Putamen (tissue), 1 donor: ENCODE measurements at places on chromosomes 7 and 10.

DNA sequence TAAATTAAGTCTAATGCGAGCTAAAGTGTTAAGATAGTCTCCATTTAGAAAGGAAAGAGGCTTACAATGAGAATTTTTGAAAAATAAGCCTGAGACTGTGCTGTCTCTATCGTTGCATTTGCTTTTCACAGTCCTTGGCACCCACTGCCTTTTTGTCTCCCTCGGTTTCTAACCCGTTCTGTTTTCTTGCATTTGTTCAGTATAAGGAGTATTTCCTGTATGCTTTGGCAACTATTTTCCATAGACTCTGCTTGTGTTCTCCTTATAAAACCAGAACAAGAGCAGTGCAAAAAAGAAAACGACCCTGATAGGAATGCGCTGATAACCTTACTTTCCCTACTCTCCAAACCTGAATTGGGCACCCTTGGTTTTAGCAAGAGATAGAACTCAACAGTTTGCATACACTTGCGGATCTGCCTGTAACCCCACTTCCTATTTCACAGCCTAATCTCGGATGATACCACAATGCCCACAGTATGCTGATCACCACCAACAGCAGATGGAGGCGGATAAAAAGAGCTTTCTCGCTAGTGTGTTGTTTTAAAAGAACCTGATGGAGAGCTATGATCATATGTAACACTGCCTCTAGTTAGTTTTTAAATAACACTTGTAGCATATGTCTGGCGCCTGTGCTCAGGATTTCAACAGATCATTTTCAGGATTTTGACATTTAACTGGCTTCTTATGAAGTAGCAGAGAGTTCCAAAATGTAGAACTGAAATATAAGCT lies 1.6 kb upstream of the ARHGAP12 start:
- no peak for DNase-seq

DNA sequence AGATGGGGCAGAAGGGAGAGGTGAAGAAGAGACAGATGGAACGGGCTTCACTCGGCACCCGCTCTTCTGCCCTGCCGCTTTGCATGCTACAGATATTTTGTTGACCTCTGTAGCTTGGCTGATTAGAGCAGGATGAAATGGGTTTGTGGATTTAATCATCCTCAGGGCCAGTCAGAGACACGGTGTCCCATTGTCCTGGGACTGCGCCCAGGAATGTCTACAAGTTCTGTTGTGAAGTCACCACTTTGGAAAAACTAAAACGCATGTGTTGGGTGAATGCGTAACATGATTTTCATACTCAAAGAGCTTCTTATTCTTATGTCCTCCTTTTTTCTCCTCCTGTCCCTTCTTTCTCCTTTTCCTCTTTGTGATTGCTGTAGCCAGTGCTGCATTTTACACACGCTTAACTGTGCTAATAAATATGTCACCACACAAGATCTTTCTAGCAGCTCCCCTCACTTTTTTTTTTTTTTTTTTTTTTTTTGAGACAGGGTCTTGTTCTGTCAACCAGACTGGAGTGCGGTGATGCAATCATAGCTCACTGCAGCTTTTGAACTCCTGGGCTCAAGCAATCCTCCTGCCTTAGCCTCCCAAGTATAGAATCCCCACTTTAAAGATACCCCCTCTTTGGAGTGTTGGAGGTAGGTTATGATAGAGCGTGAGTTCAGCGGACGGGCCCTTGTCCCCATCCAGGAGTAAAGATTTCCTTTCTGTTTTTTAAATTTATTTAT lies 3.4 kb downstream of the CPA4 start:
- no peak for DNase-seq

GRCh38 chr10:23892296-23892695 lies 316.6 kb upstream of the KIAA1217 start:
- no peak for DNase-seq

DNA sequence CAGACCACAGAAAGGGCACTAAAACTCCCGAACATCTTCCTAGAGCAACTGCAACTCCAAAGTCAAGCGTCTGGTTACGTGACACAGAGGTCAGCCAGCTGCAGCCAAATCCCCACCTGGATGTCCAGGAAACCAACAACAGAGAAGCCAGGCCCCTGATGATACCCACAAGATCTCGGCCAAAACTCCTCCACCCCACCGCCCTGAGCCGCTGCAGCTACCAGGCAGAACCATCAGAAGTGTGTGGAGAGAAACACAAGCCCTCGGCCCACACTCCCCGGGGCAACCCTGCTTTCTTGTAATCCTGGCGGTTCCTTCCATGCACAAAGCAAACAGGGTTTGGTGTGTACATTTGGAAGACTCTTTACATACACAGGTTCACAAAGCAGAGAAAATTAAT lies 8.7 kb downstream of the CHST15 start:
- DNase-seq = no peak

DNA sequence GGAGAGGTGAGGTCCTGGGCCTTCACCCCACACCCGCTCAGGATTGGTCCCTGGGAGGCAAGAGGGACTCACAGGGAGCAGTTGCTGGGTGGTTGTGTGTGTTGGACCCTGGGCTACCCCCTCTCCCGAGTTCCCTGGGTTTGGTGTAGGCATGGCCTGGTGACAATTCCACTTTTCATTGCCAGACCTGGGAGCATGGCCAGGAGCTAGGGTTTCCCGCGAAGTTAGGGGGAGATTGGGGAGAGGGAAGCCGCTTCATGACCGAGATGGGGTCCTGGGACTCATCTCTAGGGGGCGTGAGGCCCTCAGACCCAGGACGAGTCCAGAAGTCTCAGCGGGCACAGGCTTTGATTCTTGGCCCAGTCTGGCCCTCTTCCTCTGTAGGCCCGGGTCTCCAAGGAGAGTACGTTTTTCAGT lies 606 bp downstream of the PALD1 start:
- no peak for DNase-seq

- DNase-seq = peak; percentile 23
Observed at GRCh38 chr7:74092964-74093471, 9.4 kb downstream of the LIMK1 start.

DNA sequence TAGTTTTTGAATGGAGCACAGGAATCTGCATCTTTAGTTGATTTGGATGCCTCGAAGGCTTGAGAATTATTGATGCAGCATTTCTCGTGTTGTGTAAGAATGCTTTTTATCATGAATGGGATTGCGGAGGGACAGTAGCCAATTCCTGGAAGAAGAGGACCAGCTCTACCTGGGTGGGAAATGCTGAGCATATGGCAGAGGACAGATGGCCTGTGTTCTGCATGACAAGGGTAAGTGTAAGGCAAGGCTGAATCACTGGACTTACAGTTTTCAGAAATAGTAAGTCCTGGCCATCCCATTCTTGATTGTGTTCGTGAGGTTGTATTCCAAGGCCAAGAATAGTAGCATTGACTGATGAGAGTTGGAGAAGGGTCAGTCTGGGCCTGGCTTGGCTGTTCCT lies 15.9 kb downstream of the RP9 start:
- no peak for DNase-seq

DNA sequence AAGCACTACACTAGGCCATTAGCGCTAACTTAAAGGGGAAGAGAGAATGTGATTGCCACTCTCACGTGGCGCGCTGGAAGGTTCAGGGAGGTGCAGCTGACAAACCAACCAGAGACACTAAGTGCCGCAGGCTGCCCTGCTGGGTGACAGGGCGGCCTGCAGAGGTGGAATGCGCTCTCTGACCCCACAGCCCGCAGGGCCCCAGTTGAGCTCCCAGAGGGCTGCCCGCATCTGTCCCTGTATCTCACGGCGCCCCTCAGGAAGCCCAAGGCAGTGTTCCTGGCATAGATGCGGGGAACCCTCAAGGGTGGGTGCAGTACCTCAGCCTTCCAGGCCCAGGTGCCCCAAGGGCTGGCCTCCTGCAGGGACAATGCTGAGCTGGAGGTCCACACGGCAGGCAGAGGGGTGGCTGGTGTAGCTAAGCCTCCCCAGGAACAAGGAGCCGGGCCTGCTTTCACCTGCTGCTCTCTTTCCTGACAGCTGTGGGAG lies 66.6 kb downstream of the CALML3 start:
- DNase-seq = no peak

- no peak for DNase-seq
Observed at GRCh38 chr10:47358457-47358856, 10.3 kb downstream of the RBP3 start.

GRCh38 chr10:22340329-22341189 lies 4.7 kb upstream of the SPAG6 start:
- peak; percentile 83 for DNase-seq

DNA sequence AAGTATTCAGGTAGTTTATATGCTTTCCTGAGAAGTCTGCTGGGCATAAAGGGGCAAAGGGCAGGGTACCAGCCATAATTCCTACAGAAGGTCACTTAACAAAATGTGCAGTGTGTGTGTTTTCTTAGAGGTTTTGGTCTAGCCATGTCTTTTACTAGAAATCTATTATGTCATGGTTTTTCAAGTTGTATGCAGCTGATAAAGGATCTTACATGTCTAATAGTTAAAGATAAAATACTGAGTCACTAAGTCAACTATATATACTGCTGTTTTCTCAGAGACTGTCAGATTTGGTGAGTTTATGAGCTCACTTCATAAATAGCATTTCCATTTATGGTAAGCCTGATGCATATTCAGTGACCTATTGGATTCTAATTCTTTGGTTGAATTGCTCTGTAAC lies 7.7 kb downstream of the CASP2 start:
- DNase-seq = no peak

DNA sequence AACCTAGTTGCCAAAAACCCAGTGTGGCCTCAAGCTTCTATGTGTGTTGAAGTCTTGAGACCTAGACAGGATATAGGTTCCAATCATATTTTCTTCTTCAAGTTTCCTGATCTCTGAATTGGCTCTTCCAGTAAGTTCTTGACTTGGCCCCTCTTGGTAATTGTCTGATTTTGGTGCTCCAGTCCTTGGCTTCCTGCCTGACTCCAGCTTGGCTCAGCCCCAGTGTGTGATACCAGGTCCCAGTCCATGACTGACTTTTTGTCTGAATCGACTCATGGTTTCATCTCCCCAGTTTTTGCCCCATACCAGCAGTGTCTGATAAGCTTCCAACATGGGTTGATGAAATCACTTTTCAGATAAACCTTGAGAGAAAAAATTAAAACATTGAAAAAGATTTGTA lies 72.3 kb downstream of the FAS start:
- DNase-seq = no peak

GRCh38 chr10:31209478-31209877 lies 109.5 kb upstream of the ZEB1 start:
- DNase-seq = no peak

DNA sequence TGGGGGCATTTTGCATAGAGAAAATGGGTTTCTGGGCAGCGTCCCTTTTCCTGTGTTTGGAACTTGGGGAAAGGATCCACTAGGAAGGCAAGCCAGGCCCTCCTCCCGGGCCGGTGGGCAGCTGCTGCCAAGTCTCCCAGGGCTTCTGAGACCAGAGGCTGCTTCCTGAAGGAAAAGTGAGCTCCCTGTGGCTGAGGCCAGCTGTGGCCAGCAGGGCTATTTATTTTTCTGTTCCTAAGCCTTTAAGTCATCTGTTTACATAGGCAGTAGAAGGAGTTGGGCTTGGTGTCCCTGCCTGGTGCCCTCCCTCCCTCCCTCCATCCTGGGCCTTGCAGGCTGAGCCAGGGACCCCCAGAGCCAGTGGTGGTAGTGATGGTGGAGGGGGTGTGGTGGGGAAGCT lies 70.5 kb upstream of the COL13A1 start:
- no peak for DNase-seq

GRCh38 chr10:59133841-59134593 lies 42.4 kb upstream of the PHYHIPL start:
- DNase-seq = peak; percentile 9

DNA sequence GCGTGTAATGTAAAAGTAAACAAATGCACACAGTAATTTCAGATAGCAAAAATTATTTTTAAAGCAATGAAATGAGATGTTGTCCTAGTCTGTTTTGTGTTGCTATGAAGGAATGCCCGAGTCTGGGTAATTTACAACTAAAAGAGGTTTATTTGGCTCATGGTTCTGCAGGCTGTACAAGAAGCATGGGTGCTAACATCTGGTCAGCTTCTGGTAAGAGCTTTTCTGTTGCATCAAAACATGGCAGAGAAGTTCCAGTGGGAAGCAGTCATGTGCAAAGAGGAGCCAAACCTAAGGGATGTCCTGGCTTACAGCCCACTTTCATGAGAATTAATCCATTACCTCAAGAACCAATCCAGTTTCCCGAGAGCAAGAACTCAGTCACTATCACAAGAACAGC lies 62.9 kb upstream of the MNX1 start:
- no peak for DNase-seq

- DNase-seq = peak; percentile 46
Observed at GRCh38 chr7:104272767-104273384, 55.5 kb upstream of the LHFPL3 start.

DNA sequence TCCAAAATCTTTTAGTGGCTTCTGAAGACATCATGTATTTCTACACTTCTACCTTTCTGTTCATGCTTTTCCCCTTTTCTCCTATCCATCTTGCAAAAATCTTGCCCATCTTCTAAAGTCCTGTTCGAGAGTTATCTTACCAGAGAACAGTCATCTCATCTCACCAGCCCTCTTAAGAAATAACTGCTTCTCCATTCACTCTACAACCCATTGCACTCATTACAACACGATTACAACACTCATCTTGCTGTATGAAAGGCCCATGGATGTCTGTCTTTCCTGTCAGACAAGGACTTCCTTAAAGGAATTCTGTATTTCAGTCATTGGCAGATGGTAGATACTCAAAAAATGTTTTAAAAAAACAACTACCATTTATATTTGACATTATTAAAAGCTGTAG lies 30.8 kb downstream of the ZNF438 start:
- no peak for DNase-seq

DNA sequence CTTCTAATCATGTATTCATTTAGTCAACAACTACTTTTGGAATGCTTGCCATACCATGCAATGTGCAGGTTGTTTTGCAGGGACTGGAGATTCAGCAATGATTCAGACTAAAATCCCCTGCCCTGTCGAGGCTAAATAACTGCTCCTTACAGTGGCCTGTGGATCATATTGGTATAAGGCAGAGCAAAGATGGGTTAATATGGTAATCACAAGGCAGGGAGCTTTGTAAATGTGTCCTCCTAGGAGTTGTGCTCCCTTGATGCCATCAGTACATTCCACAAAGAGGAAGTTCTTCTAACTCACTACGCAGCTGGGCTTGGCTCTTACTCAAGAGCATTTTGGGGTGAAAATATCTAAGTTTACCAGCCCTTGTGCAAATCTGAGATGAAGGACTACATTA lies 614 bp upstream of the IFIT2 start:
- DNase-seq = peak; percentile 62

DNA sequence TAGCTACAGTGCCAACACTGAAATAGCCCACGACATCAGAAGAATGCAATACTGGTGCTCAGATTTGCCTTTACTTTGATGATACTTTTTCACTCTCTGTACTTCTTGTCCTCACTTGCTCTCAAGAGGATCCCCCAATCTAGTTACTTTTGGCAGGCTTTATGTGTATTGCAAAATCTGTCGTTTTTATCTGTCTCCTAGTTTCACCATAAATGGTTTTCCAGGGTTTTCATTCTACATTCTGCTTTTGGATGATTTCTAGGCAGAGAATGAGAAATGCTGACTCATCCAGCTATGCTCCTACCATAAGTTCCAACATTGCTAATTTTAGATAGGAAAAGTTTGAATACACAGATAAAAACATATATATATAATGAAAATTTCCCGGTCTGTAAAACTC lies 659.5 kb upstream of the NRG3 start:
- DNase-seq = no peak

- no peak for DNase-seq
Observed at GRCh38 chr10:12909836-12910185, 91.7 kb downstream of the CCDC3 start.

- DNase-seq = no peak
Observed at GRCh38 chr7:152931633-152932032, 172.1 kb downstream of the ACTR3B start.

GRCh38 chr7:52843436-52843835 lies 192.0 kb upstream of the POM121L12 start:
- no peak for DNase-seq

GRCh38 chr10:63003816-63004453 lies 129.2 kb upstream of the NRBF2 start:
- no peak for DNase-seq
